Epithelial cell of alveolus of lung (primary cell): ENCODE measurements at places on chromosomes 5 and 9. TPM values are rescaled to one million over a fixed set of nuclear protein-coding genes. Genes with fewer than 3 reads are reported as not detected.

ECSCR gene
- total RNA-seq, result 0.80 and 1.3 TPM in 2 replicates

WDR36 gene
- 18.3 and 47.8 TPM in 2 replicates for total RNA-seq

PCSK1 gene
- 0.13 and 5.4 TPM in 2 replicates for total RNA-seq

QRFP gene
- not detected in 2 replicates for total RNA-seq
